ENCODE measurements at places on chromosomes 2 and 18.
A peak's percentile ranks its signal among the peaks of the same experiment; 100 is the strongest.

- peak; percentile 82 for DNase-seq
These were observed 181.2 kb downstream of the ATAD2B start for GRCh38 chr2:23745726-23746105.

DNA sequence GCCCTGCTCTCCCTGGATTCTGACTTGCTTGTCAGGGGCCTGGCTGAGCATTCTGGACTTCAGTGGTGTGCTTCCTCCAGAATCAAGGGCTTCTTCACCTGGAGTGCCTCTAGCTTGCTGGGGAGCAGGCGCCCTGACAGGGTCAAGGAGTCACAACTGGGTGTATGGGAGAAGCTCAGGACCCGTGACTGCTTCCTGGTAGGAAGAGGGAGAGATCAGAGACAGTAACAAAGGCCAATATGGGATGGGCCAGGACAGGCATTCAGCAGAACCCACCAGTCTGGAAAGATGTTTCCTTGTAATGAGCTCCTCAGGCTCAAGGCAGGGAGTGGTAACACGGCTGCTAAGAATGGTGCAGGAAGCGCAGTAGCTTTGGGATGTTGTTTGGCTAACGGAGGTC lies 104.4 kb upstream of the ACAA2 start:
- DNase-seq: no peak

DNA sequence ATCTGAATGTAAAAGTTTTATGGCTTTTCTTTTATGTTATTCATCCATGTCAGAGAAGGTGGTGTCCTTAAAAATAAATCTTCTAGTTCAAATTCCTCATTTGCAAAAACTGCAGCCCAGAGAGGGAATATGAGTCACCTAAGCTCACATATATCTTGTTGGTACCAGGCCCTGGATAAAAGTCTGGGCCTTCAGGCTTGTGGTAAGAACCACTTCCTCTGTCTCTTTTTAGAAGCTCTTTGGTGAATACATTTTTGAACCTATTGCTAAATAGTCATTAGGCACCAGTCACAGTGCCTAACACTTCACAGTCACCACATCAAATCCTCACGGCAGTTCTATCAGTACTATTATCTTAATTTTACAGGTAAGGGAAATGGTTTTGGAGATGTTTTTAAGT lies 199.2 kb downstream of the KCNS3 start:
- peak; percentile 73 for DNase-seq

DNA sequence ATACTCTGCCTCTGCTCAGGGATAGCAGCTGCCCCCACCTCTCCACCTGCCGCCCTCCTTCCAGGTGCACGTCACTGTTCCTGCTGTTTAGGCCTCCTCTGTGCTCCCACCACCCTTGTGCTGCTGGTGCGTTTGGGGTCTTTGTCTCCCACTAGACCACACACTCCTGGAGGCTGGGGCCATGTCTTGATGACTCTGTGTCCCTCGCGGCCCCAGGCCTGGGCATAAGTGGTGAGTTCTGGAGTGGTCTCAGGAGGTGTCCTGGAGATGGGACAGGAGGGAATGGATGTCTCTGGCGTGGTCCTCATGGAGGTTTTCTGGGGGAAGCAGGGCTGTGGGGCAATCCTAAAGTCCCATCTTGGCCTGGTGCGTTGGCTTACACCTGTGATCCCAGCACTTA lies 132.1 kb downstream of the TFCP2L1 start:
- no peak for DNase-seq

DNA sequence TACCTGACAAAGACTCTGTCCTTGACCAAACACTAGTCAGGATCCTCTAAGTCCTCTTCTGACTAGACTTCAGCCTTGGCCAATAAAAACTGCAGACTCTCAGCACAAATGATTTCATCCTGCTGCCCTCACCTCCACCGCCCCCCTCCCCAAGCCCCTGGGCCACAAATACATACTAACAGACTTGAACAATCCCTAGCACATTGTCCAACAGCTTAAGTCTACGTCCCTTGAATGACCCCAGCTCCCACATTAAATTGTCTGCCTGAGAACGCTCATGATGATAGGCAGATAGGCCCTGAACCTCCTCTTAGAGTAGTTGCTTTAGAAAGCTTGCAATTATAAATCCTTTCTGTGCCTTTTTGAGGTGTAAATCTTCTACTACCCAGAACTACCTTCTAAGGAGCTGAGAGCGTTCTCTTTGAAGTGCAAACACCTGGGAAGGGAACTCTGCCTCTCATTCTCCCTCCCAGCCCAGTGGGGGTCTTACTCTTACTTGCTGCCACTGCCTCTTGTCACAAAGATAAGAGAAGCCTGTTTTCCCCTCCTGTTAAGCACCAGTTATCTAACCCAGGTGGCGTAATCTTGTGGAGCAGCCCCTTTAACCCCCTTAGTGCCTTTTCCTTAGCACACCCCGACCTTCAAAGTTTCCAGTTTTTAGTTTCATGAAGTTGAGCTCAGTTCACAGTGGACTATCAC lies 1225.6 kb downstream of the LRP1B start:
- no peak for DNase-seq

- DNase-seq: peak; percentile 81
These were observed 37.4 kb downstream of the ACTR2 start for GRCh38 chr2:65264821-65265670.

GRCh38 chr2:46073540-46074046 lies 223.6 kb upstream of the EPAS1 start:
- peak; percentile 99 for DNase-seq

All from fibroblast of lung (primary cell).